Activated T-cell treated with anti-CD3 and anti-CD28 coated beads, Interleukin-2, amount 50 U/mL, for 72 hours (primary cell): ENCODE measurements at places on chromosomes 11 and 22.

DNA sequence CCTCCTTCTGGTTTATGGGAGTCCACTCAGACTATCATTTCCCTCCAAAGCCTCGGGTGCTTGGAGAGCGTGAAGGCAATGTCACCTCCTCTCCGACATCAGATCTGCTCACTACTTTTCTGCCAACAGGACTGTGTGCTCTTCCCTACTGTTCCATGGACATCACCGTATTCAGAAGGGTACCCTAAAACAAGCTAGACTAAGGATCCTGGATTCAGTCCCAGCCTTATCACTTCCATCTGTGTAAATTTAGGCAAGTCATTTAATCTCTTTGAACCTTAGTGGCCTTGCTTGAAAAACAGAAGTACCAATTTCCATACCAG lies 78.2 kb downstream of the KCNC1 start:
- DNase-seq: no peak

DNA sequence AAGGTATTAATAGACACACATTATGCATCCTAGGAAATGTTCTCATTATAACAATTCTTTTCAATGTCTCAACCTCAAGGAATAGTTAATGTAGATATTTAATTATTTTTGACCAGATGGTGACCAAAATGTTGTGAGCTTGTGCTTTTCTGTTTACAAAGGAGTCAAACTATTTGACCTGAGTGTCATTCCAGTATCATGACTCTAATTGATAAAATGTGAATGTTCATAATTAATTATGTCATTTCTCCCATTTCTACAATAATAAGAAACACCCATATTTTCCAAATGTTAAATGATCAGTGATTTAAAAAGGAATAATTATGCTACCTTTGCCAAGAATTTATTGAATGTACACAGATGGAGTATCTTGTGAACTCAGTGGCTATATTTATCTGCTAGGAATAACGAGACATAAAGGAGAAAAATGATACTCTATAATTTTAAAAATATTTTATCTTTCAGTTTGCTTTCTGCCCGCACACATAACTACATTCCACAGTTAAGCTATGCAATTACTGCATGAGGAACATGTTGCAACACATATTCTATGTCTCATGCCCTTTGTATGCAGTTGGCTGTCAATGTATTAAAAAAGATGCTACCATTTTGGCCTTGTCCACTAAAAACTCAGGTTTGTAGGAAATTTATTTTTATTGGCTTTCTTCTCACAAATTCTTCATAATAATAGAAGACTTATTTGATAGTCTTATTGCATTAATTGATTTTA lies 376.7 kb upstream of the CCDC179 start:
- DNase-seq: no peak

GRCh38 chr11:1771700-1772099 lies 8.0 kb upstream of the CTSD start:
- no peak for DNase-seq

DNA sequence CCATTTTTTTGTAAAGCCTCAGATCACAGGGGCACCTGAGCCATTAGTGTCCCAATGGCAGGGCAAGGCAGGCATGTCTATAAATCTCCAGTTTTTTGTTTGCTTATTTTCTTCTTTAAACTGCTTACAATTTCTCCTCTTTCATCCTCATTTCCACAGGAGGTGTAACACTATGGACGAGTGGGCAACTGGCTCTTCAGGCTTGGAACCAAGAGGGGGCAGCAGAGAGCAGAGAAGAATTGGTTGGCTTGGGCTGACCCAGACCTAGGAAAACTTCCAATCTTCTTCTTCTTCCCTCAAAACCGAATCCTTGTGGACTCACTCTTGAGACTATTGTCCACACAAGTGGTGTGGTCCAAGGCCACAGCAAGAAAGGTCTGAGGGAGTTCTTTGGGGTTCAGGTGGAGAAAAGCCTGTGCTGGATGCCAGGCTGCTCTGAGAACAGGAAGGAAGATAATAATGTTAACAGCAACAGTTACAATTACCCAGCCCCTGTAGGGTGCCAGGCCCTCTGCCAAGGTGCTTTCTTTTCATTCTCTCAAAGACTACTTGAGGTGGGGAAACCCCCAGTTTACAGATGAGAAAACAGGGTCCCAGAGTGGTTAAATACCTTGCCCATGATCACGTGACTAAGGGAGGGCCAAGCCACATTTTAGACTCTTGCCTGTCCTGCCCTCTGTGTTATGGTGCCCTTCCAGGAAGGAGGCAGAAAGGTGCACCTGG lies 70.7 kb upstream of the E2F8 start:
- peak; percentile 56 for DNase-seq

GRCh38 chr11:113073290-113073953 lies 112.2 kb downstream of the NCAM1 start:
- no peak for DNase-seq

DNA sequence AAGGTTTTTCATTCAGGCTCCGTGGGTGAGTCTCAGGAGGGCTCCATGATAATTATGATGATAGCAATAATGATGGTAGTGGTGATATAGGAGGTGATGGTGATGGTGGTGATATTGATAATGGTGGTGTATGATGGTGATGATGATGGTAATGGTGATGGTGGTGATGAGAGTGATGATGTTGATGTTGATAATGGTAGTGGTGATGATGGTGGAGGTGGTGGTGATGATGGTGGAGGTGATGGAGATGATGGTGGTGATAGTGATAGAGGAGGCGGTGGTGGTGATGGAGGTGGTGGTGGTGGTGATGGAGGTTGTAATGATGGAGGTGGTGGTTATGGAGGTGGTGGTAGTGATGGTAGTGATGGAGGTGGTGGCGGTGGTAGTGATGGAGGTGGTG lies 79.4 kb downstream of the MPPED1 start:
- DNase-seq: no peak

DNA sequence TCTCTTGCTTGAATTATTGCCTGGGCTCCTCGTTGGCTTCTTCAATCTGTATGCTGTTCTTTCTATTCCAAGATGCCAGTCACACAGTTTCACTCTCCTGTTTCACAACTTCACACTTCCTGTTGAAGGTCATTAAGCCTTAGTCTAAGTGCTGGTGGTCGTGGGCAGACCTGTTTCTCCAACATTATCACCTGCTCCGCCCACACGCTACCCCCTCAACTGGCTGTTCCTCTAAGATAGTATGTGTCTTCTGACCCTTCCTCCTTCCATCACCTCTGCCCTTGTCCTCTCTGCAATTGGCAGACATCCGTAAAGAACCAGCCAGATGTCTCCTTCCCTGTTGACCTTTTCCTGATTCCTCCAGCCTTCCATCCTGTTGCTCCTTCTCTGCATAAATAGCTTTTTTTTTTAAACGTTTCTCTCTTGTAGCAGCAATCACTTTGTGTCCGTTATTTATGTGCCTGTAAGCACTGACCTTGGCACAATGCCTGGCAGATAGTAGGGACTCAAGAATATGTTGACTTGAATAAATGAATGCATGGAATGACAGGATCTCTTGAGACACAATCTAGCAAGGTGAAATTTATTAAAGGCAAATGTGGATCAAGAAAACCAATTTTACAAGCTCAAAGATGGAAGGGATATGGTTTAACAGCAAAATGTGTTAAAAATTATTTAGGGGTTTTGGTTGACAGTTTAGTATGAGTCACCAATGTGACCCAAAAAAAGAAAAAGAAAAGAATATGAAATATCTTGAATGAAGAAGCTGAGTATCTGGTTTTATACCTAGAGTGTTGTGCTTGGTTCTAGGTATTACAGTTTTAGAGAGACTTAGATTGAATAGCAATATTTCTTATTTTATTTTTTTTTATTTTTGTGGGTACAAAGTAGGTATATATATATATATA lies 12.6 kb downstream of the DIXDC1 start:
- DNase-seq: no peak

GRCh38 chr11:45666648-45667642 lies 1.5 kb upstream of the CHST1 start:
- no peak for DNase-seq

DNA sequence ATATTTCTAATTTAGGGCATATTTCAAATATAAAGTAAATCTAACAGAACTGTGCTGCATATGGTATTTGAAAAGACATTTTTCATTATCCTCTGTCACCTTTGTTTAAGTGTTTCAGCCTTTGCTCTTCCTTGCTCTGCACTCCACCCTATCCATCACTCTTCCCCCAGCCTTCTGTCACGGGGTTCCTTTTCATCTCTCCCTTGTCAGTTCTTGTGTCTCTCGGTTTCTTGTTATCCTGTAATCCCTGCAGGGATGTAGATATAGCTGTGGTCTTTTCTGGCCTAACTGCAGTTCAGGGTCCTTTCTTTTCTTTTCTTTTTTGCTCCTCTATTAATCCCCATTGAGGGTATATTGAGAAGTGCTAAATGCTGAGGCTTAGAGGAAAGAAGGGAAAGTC lies 261.9 kb downstream of the DCDC1 start:
- DNase-seq: no peak

- DNase-seq: no peak
These were observed 104.7 kb upstream of the RRM1 start for GRCh38 chr11:3989921-3990290.

DNA sequence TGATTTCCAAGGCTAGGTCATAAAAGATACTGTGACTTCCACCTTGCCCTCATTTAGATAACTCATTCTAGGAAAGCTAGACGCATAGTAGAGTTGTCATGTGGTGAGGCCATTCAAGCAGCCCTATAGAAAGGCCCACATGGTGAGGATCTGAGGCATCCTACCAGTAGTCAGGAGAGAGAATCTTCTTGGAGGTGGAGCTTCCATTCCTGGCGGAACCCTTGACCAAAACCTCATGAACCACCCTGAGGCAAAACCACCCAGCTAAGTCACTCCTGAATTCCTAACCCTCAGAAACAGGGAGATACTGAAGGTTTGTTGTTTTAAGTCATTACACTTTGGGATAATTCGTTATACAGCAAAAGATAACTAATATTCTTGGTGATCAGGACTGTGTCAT lies 2.9 kb upstream of the HDHD5 start:
- DNase-seq: no peak

DNA sequence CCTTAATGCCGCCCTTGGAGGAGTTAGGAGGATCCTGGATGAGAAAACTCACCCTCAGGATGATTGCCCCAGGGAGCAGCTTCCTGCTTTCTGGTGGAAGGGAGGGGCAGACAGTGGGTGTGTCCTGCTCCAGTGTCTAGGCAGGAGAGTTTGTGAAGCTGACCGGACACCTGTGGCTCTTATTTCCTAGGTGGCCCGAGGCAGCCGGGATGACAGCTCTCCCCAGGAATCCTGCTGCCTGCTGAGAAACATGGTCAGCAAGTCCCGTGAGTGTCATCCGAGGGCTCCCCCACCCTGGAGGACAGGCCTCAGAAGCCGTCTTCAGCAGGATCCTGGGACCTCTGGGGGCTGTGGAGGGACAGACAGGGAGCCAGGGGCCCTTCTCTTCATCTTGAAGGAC lies 50.4 kb downstream of the ST3GAL4 start:
- DNase-seq: no peak

DNA sequence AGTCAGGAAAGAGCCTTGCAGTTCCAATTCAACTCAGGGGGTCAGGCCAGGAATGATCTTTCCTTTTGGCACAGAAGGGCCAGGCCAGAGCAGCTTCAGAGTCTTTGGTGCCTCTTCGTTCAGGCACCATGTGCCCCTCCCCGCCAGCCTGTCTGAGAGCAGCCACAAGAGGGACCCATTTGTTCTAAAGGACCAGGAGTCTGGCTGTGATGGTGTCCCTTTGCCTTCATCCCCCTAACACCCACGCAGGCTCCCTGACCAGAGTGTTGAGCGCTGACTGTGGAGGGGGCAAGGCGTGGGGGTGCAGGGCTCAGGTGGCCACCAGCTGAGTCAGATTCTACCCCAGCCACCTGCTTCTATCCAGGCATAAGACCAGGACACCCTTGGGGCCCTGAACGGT lies 156.4 kb downstream of the TTC17 start:
- no peak for DNase-seq

- DNase-seq: no peak
These were observed 10.4 kb upstream of the TUB start for GRCh38 chr11:8070417-8071115.

GRCh38 chr22:25641650-25642049 lies 77.2 kb downstream of the GRK3 start:
- no peak for DNase-seq
